ENCODE measurements at places on chromosomes 7 and 10. TPM values are rescaled to one million over a fixed set of nuclear protein-coding genes. Genes with fewer than 3 reads are reported as not detected.

DNA sequence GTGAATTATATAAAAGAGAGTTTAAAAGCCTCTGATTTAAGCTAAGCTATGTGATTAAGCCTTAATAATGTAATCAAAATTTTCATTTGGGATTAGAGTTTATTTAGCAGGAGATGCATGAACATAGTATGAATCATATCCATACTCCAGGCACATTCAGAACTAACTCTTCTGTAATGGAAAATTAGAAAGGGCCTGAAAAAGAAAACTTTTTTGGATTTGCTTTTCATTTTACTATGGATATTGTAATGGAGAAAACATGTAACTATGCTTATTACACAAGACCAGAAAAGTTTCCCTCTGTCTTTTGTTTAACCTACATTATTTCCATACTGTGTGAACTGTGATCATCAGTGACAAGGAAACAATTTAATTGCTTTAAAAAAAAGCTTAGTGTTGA is 22.0 kb downstream of the TES start:
- no peak for DNase-seq

DNA sequence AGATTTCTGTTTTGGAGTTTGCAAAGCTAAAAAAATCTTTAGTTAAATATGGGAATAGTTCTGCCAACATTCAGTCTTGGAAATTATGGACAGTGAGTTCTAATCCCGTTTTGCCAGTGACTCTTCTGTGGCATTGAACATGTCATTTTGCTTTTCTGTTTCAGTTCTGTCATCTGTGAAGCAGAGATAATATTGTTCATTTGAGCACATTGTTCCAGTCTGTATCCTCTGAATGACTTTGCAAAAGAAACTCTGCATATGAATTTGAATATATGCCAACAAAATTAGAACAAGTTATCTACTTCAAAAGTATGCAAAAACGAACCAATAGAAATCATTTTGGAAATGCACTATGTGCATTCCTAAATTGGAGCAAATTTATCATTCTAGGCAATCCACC is 746.0 kb upstream of the POT1 start:
- DNase-seq = no peak

GRCh38 chr10:24027107-24027506 is 181.8 kb upstream of the KIAA1217 start:
- DNase-seq = no peak

- no peak for DNase-seq
Measured at GRCh38 chr7:133705596-133705995, 421.5 kb upstream of the LRGUK start.

DNA sequence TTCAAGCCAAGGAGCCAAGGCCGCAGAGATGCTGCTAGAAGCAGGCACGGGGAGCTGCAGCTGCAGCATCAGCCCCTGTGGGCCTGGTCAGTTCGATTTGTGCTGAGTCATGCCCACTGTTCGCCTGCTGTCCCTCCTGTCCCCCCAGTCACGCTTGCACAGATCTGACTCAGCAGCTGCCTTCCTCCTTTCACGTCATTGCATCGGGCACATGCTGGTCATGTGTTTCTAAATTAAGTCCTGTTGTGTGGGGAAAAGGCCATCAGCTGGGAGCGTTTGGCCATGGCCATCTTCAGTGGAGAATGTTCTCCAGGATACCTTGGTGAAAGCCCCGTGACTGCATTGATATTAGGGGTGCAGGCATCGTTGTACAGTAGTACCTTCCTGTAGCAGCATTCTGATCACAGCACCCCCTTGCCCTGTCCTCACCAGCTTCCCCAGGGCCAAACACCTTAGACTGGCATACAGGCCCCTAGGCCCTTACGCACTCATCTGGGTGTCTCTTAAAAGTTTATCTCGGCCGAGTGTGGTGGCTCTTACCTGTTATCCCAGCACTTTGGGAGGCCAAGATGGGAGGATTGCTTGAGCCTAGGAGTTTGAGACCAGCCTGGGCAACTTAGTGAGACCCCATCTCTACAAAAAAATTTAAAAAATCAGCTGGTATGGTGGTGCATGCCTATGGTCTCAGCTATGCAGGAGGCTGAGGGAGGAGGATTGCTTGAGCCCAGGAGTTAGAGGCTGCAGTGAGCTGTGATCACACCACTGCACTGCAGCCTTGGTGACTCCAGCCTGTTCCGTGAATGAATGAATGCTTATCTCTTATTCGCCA is 23.2 kb downstream of the POR start:
- no peak for DNase-seq

DNA sequence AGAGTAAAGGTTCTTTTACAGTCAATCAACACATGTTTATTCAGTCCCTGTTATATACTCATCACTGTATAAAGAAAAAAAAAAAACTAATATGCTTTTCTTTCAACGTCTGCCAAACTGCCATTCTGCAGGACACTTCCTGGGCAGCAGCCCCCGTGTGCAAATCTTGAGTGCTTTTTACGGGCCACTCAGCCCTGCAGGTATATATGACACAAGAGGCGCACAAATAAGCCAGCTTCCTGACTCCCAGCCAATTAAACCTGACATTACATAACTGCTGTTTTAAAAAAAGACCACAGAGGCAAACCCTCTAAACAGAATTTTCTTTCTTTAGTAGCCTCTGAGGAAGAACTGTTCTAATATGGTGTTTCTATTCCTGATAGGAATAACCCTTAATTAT is 263.0 kb upstream of the NEBL start:
- DNase-seq = no peak

DNA sequence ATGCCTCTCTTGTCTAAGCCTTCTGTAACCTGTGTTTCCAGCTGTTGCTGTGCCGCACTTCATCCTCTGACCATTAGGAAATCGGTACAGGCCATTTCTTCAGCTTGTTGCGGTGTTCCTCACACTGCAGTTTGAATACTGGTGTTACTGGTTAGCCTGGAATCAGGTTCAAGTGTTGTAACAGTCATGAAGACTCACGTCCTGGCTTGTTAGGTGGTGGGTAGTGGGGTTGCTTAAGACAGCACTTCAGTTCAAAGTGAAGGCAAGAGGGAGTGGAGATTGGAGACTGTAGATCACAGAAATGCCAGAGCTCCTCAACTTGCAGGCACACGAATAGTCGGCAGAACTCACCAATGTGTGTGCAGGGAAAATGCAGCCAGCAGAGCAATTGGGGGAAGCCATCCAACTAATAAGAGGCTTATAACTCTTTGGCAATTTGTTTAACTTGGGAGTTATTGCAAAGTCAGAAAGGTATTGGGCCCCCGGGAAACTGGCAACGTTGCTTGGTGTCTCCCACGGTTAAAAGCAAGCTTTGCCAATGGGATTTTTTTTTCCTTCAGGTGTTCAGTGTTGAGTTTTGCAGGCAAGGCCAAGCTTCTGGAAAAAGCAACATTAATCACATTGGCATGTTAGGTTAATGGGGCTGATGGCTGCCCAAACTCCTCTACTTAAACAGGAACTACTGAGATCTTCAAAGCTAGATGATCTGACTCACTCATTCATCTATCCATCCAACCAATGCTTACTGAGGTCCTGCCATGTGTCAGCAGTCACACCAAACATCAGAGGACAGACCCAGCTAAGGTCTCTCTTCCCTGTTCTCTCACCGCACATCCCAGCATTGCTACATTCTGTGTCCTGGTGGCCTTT is 380.9 kb downstream of the GATA3 start:
- DNase-seq = no peak

DNA sequence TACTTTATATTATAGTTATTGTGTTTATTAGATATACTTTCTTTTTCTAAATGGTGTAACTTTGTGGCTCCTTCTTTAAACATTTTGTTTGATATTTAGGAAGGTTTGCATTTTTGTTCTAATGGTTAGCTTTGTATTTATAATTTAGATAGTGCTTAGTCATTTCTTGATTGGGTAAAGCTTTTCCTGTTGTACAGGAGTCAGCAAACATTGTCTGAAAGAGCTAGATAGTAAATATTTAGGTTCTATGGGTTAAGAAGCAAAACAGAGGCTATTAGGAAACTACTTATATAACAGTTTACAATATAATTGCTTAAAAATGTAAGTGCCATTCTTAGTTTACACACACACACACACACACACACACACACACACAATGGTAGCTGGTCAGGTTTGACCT is 70.6 kb upstream of the CCDC6 start:
- no peak for DNase-seq

GRCh38 chr10:122352817-122353525 is 21.5 kb upstream of the PLEKHA1 start:
- DNase-seq = no peak

- no peak for DNase-seq
Measured at GRCh38 chr10:76628801-76629200, 1008.8 kb downstream of the KCNMA1 start.

DNA sequence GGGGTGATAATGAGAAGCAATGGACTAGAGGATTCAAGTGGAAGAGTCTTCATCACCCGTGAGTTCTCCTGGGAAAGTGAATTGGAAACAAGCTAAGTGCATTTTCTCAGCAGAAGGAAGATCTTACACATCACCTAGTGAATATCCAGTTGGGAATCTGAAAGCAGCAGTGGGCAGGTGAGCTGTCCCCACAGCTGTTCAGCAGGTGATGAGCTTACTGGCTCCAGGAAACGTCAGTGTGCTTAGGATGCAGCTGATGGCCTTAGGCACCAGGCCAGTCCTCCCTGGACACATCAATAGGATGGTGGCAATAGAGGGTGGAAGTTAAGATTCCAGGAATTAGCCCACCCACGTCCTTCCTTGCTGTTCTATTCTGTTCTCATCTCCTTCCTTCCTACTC is 66.7 kb downstream of the NOD1 start:
- no peak for DNase-seq

DNA sequence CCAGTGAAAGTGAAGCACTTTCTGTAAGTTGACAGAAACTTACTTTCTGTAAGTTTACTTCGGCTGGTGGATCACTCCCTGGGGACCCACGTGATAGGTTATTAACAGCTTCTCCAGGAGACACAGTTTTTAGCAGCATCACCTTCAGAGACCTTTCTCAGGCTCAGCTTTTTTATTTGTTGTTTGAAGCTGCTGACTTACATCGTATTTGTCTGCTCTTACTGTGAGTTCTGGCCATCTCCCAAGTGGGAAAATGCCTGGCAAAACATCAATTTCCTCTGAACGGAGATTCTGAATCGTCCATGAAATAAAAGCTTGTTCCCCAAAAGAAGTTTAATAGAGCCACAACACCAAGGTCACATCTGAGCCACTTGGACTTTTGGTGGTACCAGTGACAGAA is 178.7 kb upstream of the PODXL start:
- no peak for DNase-seq

DNA sequence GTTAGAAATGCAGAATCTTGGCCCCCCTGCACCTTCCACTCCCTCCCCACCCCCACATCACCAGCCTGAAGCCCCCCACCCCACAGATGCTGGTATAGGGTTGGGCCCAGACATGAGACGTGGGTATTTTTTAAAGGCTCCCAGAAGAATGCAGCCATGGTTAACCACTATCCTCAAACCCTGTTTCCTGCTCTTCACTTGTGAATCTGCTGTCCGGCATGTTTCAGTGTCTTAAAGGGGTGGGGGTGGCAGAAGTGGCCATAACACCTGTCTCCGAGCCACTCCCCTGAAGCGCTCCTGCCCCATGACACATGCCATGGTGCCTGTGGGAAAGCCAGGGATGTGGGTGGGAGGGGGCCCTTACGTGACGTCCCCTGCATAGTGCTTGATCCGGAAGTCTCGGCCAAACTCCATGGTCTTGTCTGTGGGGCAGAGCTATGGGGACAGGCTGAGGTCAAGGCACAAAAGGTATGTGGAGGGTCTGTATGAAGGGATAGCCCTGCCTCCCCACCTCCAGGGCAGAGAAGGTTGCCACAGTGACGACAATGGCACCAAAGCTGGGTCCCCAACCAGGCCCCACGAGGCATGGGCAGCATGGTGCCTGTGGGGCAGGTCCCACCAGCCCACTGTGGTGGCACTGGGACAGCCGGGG is 9.6 kb downstream of the MYO1G start:
- no peak for DNase-seq

GRCh38 chr10:129775681-129776080 is 188.4 kb downstream of the EBF3 start:
- DNase-seq = no peak

DNA sequence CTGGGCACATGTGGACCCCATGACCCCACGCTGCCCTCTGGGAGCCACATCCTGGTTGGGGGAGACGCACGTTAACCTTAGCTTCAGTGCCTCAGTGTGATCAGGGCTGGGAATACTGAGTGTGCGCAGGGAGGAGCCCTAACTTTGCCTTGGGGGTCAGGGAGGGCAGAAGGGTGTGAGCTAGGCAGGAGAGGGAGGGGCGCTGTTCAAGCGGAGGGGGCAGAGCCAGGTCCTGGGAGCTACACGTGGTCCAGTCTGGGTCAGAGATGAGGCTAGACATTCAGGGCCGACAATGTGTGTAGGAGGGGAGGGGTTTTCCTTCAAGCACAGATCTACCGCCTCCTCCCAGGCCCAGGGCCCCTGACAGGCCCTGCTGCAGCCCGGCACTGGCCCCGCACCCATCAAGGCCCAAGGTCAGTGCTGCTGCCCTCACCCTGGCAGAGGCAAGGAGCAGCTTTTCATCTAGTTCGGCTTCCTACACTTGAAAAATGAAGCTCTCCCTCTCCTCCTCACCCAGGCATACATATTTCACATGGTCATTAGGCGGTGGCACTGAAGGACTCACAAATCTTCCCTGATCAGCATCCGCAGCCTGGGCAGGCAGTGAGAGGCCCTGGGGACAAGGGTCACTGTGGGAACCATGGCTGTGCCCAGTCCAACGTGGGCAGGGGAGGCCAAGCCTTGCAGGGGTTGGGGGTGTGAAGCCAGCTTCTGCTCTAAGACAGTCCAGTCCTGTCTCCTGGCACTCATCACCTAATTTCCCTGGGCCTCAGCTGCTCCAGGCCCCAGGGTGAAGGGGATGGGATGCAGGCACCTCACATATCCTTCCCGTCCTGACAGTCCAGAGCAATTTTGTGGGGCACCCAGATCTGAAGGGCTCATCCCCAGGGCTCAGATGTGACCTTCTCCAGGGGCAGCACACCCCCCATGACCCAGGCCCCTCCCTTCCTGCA is 47.3 kb downstream of the C10orf105 start:
- no peak for DNase-seq

DNA sequence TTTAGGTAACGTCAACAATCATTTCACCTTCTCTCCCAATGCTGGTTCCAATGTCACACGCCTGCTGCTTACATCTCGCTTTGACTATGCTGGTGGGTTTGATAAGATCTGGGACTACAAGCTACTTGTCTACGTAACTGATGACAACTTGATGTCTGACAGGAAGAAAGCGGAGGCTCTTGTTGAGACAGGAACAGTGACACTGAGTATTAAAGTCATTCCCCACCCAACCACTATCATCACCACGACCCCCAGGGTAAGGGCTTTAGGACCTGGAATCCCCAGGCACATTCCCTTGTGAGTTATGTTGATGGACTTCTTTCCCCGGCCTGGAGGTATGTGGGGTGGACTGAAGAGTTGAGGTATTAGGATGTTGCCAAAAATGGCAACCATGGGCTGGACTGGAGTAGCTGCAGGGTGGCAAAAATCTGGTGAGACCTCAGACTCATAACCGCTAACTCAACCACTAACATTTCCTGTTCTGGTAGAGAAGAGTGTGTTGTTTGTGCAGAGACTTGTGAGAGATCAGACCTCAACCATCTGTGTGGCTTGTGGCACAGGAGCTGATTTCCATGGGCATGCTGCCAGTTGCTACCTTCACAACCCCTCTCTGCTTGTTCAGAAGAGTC is 59.2 kb downstream of the CDHR3 start:
- peak; percentile 75 for DNase-seq

GIMAP5 gene
- total RNA-seq = 31.3 TPM

VAX1 gene
- total RNA-seq = not detected

HYAL4 gene
- not detected for total RNA-seq

HTR5A gene
- total RNA-seq = not detected

MAD1L1 gene
- total RNA-seq = 157 TPM

NAT16 gene
- not detected for total RNA-seq

TMEM184A gene
- total RNA-seq = 0.06 TPM

RARRES2 gene
- not detected for total RNA-seq

TMUB1 gene
- total RNA-seq = 46.6 TPM

EGFR gene
- total RNA-seq = not detected
